ENCODE measurements at places on chromosomes 5 and 9.
A peak's percentile ranks its signal among the peaks of the same experiment; 100 is the strongest.

GRCh38 chr5:57863661-57864060, 381.1 kb upstream of the ACTBL2 start:
- DNase-seq: no peak

- no peak for DNase-seq
These were observed 166.6 kb upstream of the S1PR3 start for GRCh38 chr9:88824711-88825110.

DNA sequence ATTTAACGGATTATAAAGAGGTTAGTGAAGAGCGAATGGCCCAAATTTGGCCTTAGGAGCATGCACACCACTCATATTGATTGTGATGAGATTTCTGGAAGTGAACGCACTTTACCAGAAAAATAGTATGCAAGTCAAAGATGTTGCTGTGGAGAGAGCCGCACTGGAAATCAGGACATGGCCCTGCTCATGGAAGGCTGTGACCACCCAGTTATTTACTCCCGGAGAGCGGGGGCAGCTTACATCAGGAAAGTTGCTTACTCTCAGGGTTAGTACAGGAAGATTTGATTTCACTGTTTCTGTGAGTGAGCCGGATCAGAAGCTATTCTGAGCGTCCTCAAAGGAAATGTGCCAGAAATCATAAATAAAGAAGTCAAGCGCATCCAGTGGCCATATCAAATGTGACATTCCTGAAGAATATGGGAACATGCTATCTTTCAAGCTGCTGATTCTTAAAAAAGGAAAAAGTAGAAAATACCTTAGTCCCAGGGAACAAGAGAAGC, 42.9 kb upstream of the STRBP start:
- DNase-seq: no peak

- DNase-seq: no peak
These were observed 113.1 kb downstream of the PSD2 start for GRCh38 chr5:139908749-139909148.

DNA sequence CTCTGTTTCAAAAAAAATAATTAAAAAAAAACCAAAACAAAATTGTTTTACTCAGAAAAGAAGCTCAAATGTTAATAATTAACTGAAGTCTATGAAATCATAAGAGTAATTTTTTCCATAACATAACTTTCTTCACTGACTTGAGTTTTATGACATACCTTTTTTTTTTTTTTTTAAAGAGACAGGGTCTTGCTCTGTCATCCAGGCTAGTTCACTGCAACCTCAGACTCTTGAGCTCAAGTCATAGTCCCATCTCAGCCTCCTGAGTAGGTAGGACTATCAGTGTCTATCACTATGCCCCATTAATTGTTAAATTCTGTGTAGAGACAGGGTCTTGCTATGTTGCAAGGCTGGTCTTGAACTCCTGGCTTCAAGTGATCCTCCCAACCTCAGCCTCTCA, 21.9 kb downstream of the SAR1B start:
- DNase-seq: no peak

DNA sequence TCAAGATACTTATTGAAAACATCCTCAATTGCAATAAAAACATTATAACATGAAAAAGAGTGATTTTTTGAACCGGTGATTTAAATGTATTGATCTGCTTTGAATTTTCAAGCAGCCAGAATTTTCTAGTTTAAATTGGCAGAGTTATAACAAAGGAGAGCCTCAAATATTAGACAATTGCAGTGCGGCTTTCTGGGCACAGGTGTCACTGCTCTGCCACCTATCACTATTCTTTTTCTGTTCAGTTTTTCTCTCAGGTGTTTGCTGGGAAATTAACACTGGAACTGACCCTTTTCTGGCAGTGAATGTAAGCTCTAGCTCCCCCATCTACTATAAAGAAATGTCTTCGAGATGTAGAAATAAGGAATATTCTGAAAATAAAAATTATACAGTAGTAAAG, 23.0 kb downstream of the ZBED3 start:
- no peak for DNase-seq

GRCh38 chr5:167709625-167710024, 581.8 kb upstream of the WWC1 start:
- no peak for DNase-seq

DNA sequence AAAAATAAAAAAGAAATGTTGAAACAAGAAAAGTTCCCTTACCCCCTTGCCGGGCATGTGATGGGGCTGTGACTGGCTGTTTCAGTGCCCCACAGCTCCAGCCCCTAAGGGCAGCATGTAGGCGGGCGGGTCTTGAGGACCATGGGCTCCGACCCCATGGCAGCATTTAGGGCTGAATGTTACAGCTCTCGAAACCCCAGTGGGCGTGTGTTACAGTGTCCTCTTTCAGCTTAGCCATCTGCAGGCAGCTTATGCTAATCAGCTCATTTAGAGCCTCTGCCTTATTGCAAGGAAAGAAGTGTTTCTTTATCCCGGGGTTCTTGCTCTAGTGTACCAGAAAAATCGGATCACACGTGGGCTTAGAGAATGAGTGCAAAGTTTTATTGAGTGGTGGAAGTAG, 497.4 kb upstream of the CYLC2 start:
- no peak for DNase-seq

DNA sequence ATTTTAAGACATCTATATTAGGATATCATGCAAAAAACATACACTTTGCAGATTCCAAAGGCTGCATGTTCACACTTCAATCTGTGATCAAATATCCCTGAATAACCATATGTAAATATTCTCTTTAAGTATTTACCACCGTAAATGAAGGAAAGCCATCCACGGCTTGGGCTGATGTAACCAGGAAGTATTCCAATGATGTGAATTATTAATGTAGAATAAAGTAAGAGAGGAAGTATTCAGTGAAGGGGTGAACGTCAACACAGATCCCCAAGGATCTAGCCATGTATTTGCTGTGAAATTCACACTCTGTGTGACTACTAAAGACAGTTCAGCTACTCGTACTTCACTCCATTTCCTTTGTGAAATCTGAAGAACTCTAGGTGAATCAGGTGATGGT, 75.2 kb downstream of the CDH6 start:
- DNase-seq: no peak

DNA sequence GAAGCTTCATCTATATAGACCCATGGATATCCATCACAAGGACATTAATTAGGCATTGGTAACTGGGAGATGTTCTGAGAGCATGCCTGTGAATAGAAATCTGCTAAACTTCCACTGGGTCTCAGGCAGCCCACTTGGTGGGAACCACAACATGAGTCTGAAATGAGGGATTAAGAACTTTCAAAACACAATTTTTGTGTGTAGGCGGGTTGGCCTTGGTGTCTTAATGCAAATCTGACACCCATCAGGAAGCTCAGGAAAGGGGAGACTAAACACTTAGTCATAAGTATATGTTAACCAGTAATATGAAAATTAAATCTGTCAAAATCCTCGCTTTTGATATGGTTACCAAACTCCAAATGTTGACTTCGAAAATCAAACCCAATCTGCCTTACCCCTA, 113.2 kb downstream of the FANCC start:
- DNase-seq: no peak

DNA sequence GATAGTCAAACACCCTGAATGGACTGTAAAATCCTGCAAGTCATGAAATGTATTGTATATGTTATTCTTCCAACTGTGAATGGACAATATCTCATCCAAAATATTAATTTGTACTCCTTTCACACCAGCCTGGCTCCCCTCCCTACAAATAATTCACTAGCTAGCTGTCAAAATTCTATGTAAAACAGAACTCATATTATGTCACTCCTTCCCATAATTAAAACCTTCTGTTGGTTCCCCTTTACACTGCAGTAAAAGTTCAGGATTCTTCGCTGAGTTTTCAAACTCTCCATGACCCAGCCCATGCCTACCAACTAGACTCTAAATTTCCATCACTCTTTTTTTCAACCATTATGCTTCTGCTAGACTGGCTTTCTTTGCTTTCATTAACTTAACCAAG, 857.1 kb downstream of the TAF11L14 start:
- no peak for DNase-seq

DNA sequence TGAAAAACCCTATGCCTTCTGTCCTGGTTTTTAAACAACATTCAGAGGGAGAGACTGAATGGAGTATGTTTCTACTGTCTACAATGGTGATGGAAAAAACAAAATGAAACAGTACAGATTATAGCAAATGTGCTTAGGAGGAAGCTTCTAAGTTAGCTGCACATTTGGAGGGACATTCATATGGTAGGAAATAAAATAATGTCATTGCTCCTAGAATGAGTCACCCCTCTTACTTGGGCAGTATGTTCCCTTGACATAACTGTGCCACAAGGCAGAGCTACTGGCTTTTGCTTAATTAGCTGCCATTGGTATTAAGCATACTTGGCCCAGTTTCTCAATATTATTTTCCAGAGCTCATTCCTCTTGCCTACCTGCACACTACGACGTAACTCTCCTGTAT, 128.9 kb downstream of the GDNF start:
- DNase-seq: no peak

GRCh38 chr5:54480296-54480695, 24.8 kb downstream of the HSPB3 start:
- no peak for DNase-seq

DNA sequence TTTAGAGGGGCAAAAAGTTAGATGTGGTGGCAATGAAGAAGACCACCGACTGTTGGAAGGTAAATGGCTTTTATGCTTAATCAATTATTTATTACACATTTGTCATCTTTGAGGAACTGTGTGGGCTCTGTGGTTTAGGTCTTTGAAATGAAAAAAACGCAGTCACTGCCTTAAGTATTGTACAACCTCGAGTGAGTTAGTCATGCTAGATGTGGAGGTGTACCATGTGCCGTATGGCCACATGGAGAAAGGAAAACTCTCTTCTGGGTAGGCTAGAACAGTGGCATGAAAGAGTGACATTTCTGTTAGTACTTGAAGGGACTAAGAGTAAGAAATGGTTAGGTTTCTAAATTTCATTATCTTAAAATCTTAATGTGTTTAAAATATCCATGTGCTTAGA, 166.1 kb downstream of the HACD4 start:
- DNase-seq: no peak

DNA sequence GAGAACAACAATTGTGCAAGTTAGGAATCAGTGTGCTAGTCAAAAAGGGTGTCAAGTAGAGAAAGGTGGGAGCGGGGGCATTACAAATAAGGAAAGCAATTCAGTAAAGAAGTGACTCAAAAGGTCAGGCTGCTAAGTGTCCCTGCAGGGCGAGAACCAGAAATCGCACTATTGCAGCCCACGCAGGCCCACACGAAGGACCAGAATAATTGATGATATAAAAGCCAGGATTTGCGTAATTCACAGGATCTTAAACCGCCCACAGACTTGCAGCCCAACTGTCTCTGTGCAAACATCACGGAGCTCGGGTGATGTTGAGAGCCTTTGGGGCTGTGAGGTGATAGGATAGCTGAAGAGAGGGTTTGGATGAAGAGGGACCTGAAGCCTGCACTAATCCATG, 349.0 kb downstream of the BRINP1 start:
- no peak for DNase-seq

DNA sequence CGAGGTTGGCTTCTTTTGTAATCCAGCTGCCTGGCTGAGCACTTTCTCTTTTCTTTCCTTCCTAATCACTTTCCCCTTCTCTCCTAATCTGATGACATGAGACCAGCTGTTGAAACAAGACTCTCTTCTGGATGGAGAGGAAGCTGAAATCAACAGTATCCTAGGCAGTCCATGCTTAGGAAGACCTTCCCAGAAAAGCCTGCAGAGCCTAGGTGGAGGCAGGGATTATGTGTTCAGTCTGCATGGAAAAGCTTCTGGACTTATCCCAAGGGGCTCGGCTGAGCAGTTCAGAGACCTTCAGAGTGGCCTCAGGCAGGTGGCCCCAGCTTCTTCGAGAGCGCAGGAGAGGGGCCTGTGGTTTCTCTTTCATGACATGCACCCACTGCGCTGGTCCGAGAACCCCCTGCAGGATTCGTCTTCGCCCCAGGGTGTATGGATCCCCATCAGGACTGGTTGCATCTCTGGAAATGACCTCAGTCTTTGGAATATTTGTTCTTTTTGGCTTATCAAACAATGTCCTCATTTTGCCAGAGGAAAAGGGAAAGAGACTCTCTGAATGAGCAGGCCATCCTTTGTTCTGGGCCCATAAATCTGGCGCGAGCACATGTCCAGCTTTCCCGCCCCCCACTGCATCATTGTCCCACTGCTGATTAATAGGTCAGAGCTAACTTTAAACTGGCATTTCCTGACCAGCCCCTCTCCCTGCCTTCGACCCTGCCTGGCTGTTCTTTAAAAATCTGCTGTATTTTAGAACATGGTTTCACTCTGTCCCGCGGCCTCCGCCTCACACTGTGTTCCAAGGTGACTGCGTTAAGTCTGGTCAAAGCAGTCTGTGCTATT, 177.9 kb upstream of the KLF4 start:
- DNase-seq: no peak

DNA sequence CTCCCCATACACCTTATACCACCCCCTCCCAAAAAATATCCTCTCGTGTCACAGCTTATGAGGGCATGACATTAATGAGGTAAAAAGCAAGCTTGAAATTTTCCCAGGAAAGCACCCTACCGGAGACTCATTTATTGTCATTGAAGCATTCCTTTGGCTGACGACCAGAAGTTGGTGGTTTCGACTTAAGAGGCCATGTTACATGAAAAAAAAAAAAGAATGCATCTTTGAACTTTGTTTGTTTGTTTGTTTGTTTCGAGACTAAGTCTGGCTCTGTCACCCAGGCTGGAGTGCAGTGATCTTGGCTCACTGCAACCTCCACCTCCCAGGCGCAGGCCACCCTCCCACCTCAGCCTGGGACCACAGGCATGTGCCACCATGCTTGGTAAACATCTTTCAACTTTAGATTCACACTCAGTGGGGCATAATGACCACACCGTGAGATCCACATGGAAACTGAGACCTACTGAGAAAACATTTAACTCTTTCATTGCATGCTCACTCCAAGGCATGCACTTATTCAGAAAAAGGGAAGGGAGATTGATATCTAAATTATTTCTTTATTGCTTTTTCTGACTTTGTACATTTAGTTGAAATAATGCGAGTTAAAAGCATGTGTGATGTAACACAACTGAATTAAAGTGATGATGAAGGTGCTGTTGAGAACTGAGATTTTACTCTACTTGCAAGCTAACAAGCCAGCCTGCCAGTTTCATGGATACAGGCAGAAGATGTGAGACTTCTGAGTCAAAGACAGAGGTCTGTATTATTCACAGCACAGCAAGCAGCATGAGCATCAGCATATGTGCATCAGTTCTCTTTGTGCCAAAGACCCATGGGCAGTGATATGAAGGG, 5.1 kb upstream of the RAB14 start:
- DNase-seq: no peak

- no peak for DNase-seq
These were observed 76.4 kb downstream of the NDFIP1 start for GRCh38 chr5:142184988-142185387.

DNA sequence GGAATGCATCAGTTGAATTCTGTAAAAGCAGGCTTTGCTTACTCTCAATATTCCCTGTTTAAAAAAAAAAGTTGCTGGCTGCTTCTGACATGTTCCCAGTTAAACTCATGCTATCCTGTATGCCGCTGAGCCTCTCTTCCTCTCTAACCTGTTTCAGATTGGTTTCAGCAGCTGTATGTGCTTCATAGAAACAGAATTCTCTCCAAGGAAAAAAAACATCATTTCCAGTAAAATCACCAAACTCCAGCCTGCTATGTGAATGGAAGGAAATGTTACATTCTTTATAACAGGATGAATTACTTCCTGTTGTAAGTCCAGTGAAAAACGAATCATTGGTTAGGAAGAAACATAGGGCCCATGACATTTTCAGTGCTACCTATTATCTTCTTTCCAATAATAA, 25.7 kb upstream of the KCNV2 start:
- no peak for DNase-seq

GRCh38 chr9:121550569-121551512, 51.2 kb upstream of the GGTA1 start:
- peak; percentile 35 for DNase-seq

- no peak for DNase-seq
These were observed 45.6 kb upstream of the IER5L start for GRCh38 chr9:129223551-129224208.
